ENCODE measurements at places on chromosomes 12 and 14.

GRCh38 chr12:65126482-65126881, 5.4 kb upstream of the WIF1 start:
- DNase-seq: no peak

DNA sequence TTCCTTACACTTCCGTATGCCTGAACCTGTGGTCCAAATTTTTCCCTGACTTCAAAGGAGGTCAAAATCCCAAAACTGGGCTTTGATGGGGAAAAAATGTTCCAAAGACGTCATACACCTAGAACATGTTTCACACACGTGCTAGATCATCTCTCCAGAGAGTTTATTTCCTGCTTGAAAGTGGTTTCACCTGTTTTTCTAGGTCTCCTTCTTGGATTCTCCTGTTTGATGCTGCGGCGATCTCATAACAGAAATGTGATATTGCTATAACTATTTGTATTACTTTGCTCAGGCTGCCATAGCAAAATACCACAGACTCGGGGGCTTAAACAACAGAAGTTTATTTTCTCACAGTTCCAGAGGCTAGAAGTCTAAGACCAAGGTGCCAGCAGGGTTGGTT, 19.7 kb upstream of the TMCC3 start:
- no peak for DNase-seq

- DNase-seq: no peak
These were observed 18.0 kb upstream of the CTDSP2 start for GRCh38 chr12:57864442-57865083.

- DNase-seq: no peak
These were observed 145.0 kb downstream of the RIMBP2 start for GRCh38 chr12:130571089-130571488.
